Left kidney (tissue), 8 donors: ENCODE measurements at places on chromosomes 4 and X. TPM values are rescaled to one million over a fixed set of nuclear protein-coding genes. Genes with fewer than 3 reads are reported as not detected.

The ODAPH gene
- not detected for polyA plus RNA-seq

DNA sequence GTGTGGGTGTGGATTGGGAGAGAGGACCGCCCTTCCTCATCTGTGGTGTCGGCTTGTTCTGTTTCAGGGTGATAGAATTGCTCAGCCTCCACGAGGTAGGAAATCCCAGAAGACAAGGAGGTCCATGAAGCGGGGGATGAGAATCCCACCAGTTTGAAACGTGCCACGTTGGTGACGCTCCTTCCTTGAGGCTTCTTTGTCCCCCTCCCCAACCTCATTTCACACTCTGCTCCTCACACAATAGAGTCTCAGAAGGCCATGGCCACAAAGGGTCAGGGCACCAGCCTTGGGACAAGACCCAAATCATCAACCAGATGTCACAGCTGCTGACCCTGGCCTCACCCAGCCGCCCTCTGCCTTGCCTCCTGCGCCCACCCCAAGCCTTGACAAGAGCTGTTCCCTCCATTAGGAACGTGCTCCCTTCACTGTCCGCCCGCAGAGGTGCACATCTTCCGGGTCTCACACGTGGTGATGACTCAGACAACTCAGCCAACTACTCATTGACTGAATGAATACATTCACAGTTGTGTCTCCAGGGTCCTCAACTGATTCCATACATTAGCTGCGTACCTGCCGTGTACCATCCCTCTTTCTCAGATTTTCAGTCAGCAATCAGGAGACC, 18.3 kb downstream of the BLOC1S4 start:
- DNase-seq: no peak

- DNase-seq: no peak
Observed at GRCh38 chrX:53587795-53588420, 98.6 kb downstream of the HUWE1 start.

- DNase-seq: no peak
Observed at GRCh38 chrX:141175786-141176185, 1.1 kb downstream of the LDOC1 start.

GRCh38 chr4:87306056-87306455, 16.6 kb downstream of the HSD17B13 start:
- DNase-seq: no peak

DNA sequence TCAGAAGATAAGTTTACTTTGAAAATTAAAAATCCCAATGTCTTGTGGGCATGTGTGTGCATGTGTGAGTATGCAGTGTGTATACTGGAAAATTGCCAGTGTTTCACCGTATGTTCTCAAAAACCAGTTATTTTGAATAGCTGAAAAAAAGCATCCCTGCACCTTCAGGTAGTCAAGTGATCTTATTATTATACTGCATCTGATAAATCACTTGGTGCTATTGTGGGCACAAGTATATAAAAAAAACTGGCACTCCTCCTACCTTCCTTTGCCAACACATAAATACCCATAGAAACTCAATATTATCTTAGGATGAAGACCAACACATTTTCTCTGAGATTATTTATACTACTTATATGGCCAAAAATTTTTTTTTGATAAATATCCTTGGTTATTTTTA, 91.5 kb upstream of the MAP9 start:
- no peak for DNase-seq

The F8A3 gene
- not detected for polyA plus RNA-seq

DNA sequence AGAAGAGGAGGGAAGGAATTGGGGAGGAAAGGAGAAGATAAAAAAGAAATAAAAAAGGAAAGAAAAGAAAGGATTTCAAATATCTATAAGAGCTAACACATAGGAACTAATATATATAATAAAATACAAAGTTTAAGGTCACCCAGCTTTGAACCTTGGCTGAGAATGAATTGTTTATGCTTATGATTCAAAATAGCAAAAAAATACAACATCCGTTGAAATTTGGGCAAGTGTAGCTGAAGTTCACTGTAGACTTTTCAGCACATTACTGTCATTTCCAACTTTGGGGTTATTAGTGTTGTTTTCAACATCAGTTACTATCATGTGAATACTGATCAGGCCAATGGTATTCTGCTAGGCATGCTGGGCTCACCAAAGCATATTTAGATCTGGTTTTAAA, 395.2 kb upstream of the INTU start:
- peak; percentile 15 for DNase-seq

DNA sequence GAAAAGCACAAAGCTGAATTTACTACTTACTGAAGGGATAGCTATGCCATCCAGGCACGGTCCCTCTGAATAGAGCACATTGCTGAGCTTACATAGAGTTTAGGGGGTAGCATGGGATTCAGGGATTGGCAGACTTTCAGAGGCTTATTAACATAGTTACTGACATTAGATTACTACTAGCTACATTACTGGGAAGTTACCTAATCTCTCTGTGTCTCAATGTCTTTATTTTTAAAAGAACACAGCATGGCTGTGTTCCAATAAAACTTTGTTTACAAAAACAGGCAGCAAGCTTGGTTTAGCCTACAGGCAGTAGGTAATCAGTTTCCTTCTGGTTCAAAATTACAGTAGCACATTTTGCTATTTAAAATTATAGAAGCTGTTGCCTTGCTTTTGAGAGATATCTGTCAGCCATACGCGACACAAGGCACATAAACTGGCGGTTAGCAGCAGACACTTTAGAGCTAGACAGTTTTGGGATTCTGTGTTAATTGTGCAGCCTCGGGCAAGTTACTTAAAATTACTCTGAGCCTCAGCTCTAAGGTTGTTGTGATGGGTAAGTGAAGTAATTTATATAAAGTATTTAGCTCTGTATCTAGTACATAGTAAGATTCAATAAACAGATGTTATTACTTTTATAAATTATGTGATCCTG, 6.9 kb downstream of the KLHL8 start:
- DNase-seq: no peak

- no peak for DNase-seq
Observed at GRCh38 chrX:29841750-29842149, 373.6 kb upstream of the MAGEB2 start.

The RAB39B gene
- polyA plus RNA-seq: 4.0 TPM

- DNase-seq: no peak
Observed at GRCh38 chr4:56856656-56857055, 35.2 kb upstream of the SPINK2 start.

DNA sequence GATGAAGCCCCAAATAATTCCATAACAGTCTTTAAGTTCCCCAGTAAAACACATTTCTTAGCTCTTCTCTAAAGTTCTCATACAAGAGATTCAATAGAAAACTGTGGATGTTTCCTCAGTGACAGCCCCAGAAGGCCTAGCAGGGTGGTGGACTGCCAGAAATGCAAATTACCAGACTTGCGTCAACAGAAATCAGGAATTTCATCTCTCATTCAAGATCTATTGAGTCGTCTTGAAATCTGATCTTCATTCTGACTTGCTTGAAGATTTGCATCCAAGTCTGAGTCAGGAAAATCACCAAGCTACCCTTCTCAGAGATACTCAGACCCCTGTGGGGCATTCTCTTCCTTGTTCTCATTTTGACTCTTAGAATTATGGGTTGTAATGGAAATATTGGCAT, 68.9 kb upstream of the NDP start:
- no peak for DNase-seq

- no peak for DNase-seq
Observed at GRCh38 chr4:91340822-91341221, 962.9 kb upstream of the GRID2 start.

DNA sequence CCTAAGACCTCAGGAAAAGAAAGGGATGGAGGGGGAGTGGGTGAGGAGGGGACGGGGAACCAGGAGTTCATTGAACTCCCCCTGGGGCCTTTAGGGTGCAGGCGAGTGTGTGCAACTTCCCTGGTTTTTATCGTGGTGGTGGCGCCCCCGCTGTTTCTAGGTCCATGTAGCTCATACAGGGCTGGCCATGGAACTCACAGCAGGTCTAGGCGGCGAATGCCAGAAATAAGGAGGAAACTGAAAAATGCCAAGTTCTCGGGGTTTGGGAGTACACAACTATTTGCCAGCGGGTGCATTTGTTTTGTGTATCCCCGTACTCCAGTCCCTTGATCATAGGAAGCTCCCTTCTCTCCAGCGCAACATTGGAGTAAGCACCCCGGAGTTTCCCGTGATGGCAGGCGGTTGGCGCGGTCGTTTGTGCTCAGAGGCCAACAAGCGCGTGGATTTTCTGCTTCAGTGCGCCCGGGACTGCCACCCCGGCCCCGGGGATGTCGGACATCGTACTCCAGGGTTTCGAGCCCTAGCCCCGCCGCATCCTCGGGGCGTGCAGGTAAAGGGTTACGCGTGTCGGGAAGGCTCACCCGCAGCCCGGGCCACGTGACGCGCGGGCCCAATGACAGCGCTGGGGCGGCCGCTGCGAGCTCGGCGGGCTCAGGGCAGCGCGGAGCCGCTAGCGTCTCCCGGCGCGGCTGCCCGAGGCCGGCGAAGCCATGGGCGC, 208.9 kb downstream of the NWD2 start:
- peak; percentile 51 for DNase-seq
